ENCODE measurements at places on chromosomes 1 and 21.

- no peak for DNase-seq
Observed at GRCh38 chr21:29296446-29296845, 2.3 kb upstream of the BACH1 start.

GRCh38 chr21:45397381-45397780 lies 7.6 kb upstream of the COL18A1 start:
- DNase-seq = no peak

DNA sequence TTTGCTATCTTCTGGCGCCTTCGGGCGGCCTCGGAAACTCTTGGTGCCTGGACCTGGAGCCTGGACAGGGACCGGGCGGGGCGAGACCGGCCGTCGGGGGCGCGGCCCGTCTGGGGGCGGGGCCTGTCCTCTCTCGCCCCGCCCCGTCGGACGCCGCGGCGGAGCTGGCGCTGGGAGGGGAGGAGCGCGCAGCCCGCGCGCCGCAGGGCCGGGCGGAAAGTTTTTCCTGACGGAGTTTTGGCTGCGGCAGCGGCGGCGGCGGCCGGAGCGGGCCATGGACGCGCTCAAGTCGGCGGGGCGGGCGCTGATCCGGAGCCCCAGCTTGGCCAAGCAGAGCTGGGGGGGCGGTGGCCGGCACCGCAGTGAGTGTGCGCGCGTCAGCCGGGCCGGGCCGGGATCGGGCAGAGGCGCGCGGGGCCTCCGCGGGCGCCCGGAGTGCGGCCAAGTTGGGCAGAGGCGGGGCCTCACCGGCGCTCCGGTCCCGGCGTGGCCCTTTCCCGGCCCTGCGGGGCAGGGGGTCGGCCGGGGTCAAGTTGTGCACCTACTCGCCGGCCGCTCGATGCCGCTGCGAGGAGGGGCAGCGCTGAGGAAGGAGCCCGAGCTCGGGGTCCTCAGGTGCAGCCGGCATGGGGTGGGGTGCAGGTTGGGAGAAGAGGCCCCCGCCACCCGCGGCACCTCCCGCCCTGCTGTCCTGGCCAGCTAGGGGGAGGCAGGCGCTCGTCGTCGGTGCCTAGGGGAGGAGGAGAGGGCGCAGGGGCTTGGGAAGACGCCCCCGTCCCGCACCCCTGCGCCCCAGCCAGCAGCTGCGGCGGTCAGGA lies at the start of gene LDLRAP1:
TSS of gene LDLRAP1 (plus strand) at position 182 of the 818 bp plus-strand sequence. CDS start at position 275, 93 bp downstream.
- no peak for DNase-seq

DNA sequence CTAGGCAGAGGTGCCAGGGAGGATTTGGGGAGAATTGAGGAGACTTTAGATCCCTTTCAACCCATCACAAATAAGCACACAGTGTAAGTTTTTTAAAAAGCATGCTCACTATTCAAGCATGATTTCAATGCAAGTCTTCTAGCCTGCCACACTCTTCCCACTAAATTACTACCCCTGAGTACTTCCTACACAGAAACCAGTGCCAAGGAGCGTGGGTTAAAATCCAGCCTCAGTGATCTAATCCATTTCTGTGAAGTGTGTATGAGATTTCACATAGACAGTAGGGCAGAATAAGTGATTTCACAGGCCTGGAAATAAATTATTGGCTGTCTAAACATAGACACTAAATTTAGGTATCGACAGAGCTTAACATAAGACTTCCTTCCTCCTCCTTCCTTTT lies 142.9 kb upstream of the ATP1B1 start:
- DNase-seq = no peak

Measured in NCI-H526 treated with DMSO at 0.1 percent for 48 hours (cell line).